CD4-positive, alpha-beta memory T cell (primary cell): ENCODE measurements at places on chromosomes 16 and 17.

- DNase-seq, result no peak
Observed at GRCh38 chr17:27930000-27930399, 36.8 kb upstream of the LYRM9 start.

DNA sequence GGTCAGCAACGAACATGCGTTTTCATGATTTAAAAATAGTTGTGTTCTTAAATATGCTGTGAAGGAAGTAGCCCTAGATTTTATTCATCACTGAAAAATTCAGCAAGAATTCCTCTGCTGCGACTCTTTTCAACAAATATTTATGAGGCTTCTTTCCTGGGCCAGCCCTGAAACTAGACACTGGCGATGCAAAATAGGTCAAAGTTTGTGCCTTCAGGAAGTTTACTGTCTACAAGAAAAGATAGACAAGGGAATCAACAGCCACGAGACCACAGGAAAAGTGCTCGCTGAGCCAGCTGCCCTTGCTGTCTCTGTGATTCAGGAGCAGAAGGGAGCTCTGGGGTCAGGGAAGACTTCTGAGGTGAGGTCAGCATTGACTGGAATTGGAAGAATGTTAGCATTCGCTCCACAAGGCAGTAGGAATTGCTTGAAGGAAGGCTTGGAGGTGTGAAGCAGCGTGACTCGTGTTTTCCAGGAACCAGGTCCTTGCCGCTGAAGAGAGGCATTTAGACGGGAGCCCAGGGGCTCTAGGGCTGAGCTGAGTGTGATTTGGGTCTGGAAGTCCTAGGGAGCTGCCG, 1.9 kb upstream of the RPL26 start:
- DNase-seq, result no peak

DNA sequence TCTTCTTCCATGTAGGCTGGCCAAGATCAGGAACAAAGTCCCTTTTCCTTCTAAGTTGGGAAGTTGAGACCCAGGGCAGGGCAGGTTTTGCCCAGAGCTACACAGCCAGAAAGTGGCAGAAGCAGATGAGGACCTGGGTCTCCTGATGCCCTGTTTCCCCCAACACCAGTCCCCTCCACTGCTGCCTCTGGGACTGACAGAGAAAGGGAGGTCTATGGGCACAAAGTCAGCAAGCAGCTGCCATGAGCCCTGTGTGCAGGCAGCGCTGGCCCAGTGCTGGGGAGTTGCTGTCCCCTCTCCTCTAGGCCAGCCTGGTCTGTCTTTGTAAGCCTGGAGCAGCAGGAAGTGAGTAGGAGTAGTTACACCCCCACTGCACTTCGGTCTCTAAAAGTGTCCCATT, 46.9 kb upstream of the NKD1 start:
- no peak for DNase-seq

DNA sequence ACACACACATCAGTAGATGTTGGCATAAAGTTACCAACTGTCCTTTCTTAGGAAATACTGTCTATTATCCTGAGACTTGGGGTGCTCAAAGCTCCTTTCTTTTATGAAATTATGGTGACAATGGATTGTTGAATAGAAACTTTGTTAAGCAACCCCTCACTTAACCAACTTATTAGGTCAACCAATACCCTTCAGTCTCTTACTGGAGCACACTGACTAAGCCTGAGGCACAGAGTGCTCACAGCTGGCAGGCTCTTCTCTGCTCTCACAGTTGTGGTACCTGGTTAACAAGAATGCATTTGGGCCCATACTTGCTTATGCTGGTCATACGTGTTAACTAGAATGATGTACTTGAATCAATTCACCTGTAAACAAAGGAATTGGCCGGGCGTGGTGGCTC, 24.8 kb downstream of the CD300LF start:
- no peak for DNase-seq

DNA sequence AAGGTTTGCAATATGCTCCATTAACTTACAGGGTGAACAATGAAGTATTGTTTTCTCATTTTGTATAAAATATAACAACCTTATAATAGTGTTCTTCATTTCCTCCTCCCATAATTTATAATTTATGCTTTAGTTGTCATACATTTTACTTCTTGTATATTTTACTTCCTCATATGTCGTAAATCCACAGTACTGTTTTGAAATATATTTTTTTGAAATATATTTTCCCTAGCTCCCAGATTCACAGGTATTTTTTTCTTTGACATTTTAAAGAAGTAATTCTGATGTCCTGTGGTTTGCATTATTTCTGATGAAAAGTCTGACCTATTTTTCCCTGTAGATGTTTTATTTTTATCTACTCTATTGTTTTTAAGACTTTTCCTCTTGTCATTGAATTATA, 52.7 kb downstream of the VMP1 start:
- no peak for DNase-seq

DNA sequence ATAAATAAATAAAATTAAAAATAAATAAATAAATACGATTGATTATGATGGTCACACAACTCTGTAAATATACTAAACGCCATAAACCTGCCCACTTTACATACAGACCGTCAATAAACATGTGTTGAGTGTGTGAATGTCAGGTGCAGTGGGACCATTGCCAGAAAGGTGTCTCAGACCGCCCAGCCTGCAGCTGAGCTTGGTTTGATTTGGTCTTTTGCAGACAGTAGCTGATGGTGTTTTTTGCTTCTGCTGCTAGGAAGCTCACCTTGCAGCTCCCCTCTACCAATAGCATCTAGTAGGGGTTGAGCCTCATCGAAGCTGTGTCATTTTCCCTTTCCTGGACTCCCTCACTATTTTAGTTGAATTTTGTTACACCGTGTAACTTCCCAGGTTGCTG, 23.5 kb downstream of the UBALD1 start:
- DNase-seq, result no peak

DNA sequence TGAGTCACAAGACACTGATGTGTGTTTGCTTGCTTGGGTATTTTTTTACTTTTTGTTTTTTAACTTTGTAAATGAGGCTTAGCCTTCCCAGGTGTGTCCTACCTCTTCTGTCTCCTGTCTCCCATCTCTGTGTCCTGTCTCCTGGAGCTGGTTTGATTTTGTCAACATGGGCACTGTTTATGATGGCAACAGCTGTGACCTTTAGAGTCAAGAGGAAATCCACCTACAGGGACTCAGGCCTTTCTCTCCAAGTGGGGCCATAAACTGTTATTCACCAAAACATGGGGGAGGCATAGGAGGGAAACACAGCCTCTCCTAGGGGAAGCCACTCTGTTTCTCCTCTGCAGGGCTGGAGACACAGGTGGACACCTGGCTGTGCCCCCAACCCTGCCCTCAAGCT, 13.1 kb upstream of the PLCG2 start:
- DNase-seq, result no peak

DNA sequence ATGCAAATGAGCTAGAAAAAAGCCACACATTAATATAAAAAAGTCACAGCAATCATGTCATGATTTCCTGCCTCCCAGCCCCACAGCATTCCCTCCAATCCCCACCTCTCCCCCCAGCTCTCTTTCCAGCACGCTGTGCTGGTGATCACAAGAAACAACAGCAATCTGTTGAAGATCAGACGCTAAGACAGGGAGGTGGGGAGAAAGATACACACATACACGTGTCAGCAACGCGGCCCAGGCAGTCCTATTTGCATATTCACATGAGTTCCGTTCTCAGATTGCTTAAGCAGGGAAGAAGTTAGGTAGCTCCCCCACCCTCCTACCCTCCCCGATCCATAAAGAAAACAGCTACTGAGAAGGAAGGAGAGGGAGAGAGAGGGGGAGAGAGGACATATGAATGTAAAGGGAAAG, 405.5 kb upstream of the PSMD7 start:
- no peak for DNase-seq

- DNase-seq, result no peak
Observed at GRCh38 chr16:78538292-78538691, 438.8 kb downstream of the WWOX start.

DNA sequence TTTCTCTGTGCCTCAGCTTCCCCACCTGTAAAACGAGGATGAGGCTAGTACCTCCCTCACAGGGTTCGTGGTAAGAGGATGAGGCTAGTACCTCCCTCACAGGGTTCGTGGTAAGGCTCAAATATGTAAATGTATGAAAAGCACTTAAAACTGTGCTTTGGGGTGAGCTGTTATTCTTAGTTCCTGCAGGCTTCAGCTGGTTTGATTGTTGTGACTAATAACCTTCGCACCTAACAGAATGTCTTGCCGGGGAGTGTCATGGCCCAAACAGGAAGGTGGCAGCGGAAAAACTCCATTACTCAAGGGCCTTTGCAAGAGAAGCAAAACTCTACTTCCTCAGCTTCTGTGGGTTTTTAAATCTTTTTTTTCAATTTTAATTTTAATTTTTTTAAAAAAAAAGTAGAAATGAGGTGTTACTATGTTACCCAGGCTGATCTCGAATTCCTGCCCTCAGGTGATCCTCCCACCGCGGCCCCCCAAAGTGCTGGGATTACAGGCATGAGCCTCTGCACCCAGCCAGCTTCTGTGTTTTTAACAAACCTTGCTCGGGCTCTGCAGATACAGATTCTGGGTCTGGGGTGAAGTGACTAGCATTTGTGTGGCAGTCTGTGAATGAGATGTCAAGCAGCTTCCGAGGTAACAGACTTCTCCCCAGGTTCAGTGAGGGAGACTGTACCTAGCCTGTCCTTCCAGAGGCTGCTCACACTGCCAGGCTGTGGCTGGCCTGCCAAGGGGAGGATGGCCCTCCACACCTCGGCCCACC, 103.0 kb downstream of the RAB11FIP4 start:
- peak; percentile 91 for DNase-seq

GRCh38 chr17:81330884-81331245, 35.8 kb upstream of the SLC38A10 start:
- no peak for DNase-seq

DNA sequence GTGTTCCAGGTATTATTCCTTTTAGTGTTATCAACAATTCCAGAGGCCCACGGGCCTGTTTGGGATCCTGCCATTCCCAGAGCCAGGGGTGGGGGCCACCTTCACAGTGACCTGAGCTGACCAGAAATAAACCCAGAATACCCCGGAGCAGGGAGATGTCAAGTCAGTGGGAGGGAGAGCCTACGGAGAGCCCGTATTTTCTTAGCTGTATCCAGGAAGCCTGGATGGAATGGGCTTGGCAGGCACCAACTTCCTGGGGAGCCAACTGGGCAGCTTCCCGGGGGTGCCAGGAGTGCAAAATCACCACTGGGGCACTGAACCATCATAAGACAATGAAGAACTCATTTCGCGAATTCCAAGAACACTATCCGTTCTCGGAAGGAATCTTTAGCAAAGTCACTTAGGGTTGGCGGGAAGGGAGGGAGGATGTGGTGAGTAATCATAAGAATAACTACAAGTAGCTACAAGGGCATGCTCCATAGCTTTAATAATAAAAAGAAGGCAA, 13.2 kb upstream of the MRTFB start:
- no peak for DNase-seq

GRCh38 chr17:81341516-81342268, 46.6 kb upstream of the SLC38A10 start:
- no peak for DNase-seq

DNA sequence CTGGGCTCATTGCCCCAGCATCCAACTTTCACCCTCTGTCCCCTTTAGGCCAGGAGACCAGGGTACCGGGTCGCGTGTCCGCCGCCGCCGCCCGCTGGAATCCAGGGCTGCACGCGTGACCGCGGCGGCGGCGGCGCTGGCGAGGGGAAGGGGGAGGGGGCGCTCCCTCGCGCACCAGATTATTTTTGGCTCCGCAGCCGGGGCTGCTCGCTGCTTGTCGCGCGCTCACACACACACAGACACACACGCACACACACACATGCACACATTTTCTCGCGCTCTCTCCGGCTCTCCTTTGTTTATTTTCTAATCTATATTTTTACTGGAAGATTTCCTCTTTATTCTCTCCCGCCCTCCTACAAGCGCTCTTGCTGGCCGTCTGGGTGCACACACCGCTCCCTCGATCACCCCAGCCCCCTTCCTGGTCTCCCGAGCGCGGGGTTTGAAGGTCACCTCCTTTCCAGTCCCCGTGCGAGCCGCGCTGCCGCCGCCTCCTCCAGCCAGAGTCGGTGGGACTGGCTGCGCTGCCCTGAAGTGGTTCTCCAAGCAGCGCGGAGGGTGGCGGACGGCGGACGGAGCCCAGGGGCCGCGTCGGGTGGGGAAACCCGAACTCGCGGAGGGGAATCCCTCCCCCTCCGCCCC, 921.4 kb upstream of the EEF2KMT start:
- DNase-seq, result no peak

DNA sequence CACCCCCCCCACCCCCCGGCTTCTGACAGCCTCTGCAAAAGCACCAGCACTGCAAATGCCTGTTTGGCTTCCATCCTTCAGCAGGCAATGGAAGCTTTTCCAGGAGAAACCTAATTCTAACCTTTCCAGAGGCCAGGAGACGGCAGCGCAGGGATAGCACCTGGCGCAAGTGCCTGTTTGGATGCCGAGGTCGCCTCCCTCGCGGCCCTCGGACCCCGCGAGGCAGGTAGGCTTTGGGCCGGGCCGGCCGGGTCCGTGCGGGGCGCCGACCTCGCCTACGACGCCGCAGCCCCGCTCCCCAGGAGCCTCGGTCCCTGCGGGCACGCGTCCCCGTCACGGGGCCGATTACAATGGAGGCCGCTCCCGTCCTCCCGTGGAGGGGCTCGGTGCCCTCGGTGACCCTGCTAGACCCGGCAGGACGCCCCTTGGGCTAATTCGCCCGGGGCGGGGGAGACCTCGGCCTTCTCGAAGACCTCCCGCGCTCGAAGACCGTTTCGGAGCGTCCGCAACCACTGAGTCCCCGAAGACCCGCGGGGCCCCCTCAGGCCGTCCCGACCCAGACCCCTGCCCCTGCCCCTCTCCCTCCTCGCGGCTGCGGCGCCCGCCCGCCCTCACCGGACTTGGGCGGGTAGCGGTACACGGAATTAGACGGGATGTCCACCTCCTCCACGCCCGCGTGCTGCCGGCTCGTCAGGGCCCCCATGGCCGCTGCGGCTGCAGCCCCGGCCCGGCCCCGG, 587 bp downstream of the RNF157 start:
- DNase-seq, result no peak

- DNase-seq, result no peak
Observed at GRCh38 chr16:90020838-90021382, 1.7 kb upstream of the DBNDD1 start.

- DNase-seq, result no peak
Observed at GRCh38 chr16:57392694-57393093, 11.9 kb upstream of the CCL17 start.

DNA sequence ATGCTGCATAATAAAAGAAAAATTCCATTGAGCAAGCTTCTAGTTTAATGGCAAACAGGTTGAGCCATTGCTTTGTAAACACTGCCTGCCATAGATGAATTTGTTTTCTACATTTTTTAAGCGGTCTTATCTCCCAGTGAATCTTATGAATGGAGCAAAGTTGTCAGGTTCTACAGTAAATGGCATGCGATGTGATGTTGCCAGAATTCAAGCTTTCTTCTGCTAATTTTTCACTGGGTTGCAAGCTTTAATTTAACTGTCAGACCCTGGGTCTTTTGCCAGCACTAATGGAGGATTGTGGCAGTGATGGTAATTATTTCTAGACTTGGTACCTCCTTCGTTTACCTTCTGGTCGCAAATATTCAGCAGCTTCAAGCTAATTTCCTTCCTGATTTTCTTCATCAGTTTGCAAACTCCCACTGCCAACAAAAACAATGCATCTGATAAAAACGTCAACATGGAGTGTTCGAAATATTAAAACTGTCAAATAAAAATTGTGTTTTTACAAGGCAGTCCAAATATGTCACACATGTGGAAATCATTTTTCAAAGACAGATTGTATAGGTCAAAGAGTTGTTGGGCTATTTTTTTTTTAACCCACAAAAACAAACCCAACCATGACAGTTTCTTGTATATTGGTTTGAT, 274.2 kb upstream of the ERCC4 start:
- DNase-seq, result no peak
